Stimulated activated CD8-positive, alpha-beta memory T cell treated with anti-CD3 and anti-CD28 coated beads, Interleukin-7, amount 100 ng/mL, for 4 hours (primary cell): ENCODE measurements at places on chromosomes 12 and 14.

GRCh38 chr12:89826468-89826867 lies 117.8 kb upstream of the ATP2B1 start:
- no peak for DNase-seq

DNA sequence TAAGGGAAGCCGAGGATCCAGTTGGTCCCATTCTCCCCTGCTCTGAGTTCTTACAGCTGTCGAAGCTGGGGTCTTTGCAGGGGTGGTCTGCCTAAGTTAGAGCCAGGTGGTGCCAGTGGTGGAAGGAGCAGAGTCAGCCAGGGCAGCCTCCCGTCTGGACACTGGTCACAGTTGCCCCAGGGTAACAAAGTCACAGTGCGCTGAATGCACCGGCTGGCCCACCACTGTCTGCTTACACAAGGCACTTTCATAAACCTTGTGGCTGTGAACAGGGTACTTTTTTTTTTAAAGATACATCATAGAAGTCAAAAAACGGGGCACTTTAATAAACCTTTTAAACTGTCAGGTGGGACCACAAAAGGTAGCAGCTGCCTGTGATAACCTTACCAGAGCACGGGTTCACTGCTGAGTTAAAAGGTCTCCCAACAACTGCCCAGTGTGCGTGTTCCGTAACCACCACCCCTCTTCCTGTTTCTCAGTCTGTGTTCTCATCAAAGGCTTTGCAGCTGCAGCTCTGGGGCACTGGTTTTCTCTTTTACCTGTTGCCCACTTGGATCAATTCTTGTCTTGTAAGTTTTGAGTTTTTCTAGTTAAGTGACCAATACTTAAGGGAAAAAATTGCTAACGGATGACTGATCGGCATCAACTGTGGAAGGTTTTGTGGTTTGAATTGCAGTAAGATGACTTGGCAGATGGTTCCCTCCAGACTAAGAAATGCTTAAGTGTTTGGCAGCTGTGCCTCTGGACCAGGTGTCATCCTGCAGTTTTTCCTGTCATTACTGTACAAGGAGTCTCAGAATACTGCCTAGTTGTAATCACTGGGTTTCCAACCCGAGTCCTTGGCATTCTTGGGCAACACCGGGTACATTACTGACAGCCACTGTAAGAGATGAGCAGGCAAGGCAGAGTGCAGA lies 55.9 kb downstream of the DYNC1H1 start:
- DNase-seq, result peak; percentile 6

DNA sequence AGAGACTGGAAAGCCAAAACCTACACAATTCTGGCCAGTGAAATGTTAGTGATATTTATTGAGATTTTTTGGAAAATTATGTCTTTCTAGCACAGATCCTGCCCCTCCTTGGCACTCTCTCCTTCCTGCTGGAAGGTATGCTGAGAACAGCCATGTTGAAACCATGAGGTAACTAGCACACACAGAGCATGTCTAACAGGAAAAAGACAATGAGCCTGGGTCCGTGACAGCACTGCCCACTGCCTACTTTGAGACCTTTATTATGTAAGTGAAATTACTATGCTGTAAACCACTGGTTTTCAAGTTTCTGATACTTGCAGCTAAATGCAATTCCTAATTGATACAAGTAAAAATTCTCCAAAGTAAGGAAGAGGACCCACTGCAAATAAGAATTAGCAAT lies 81.6 kb upstream of the SINHCAF start:
- no peak for DNase-seq

DNA sequence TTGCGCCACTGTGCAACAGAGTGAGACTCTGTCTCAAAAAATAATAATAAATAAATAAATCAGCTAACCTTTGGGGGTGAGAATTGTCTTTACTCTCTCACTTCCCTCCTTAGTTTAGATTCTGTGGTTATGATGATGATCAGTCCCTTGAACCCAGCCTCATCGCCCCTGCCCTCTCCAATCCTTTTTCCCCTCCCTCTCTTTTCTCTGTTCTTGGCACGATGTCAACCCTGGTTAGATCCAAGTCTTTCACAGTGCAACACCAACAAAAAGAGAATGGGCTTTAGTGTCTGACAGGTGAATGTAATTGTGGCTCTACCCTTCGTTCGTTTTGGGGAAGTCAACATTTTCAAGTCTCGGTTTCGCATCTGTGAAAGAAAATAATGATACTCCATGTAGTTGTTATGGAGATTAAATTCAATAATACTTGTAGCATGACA lies 59.0 kb downstream of the NTN4 start:
- DNase-seq, result no peak

- no peak for DNase-seq
These were observed at the start of gene RNASE1 for GRCh38 chr14:20802341-20803084. Gene RNASE1 (minus strand): TSS chr14:20802844. CDS start chr14:20802068, 776 bp downstream.

- no peak for DNase-seq
These were observed 6.4 kb downstream of the ADIPOR2 start for GRCh38 chr12:1697271-1697670.

DNA sequence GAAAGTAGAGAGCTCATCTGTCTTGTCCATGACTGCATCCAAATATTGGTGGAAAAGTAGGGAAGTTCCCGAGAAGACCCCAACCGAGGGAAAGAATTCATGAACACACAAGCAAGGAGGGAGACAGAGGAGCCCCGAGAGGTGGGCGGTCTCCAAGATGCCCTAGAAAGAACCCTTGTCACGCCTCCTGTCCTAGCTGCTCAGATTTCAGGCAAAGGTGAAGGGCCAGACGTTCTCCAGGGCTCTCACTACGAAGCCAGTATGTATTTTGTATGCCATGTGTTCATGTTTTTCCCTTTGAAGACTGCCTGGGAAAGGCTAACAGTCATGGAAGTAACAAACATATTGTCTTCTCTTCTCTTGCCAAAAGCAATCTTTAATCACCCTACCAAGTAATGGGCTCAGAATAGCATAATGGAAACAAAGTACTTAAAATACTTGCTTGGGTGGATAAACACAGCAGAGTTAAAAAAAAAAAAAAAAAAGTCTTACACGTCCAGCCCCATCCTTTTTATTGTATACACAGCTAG lies 99.2 kb upstream of the TBX3 start:
- DNase-seq, result no peak

GRCh38 chr12:94631058-94631457 lies 19.3 kb downstream of the TMCC3 start:
- DNase-seq, result no peak

GRCh38 chr14:81276073-81277069 lies 55.6 kb upstream of the GTF2A1 start:
- no peak for DNase-seq

GRCh38 chr12:56836317-56836716 lies 73.2 kb downstream of the HSD17B6 start:
- no peak for DNase-seq

DNA sequence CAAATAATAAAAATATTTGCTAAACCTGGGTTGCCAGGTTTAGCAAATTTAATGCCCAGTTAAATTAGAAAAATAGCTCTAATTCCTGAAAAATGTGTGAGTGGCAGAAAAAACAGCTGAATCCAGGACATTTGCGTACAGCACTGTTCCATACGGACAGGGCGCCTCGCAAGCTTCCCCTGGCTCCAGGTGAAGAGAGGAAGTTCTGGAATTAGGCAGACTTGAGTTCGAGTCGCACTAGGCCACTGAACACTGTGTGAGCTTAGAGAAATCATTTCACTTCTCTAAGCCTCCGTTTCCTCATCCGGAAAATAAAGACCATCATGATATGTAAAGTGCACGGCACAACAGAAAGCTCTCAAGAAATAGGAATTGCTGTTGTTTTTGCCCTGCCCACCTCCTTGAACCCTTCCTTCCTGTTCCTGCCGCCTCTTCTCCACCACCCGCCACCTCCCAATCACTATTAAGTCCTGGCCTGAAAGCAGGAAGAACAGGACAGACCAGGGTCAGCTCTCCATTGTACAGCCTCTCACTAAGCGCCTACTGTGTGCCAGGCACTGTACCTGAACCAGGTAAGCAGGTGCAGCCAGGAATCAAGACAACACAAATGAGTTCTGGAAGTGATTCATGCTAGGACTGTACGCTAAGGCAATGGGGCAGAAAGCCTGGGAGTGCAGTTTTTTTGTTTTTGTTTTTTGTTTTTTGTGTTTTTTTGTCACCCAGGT lies 763 bp upstream of the PHETA1 start:
- DNase-seq, result no peak

- DNase-seq, result no peak
These were observed 455.3 kb upstream of the PDE3A start for GRCh38 chr12:19912991-19913390.

DNA sequence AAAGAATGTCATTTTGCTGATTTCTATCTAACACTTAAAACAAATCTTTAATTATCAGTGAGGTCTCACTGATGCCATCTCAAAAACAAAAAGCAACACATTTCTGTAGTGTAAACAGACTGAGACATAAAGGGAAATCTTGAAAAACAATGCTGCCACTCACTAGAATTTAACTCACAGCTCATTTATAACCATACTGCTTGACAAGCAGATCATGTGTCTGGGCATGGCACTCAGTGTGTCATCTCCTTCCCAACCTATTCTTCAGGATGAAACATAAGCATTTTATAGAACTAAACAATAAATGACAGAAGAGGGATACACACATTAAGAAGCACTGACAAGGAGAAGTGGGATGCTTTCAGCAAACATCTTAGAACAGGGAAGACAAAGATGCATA lies 22.4 kb downstream of the ATF7 start:
- no peak for DNase-seq

- peak; percentile 28 for DNase-seq
These were observed at the start of gene C14orf132 for GRCh38 chr14:96038920-96039632. Gene C14orf132 (plus strand): TSS chr14:96039362. CDS start chr14:96039501, 139 bp downstream.

DNA sequence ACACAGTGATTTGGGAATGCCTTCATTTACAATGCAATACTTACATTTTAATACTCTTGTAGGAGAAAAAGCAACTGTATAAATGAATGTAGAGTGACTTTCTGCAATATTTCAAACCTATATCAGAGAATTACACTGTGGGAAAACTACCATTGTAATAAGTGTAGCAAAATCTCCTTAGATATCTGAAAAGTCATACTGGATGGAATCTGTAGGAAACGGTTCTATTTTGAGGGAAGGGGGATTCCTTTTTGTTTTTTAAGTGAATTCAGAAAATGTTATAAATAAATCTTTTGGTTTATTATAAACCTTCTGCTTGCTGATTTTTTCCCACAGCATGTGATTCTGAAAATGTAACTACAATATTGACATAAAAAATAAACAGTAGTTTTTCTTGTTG lies 23.0 kb downstream of the ZNF891 start:
- DNase-seq, result no peak
